ENCODE measurements at places on chromosomes 5 and 9.
A peak's percentile ranks its signal among the peaks of the same experiment; 100 is the strongest.

DNA sequence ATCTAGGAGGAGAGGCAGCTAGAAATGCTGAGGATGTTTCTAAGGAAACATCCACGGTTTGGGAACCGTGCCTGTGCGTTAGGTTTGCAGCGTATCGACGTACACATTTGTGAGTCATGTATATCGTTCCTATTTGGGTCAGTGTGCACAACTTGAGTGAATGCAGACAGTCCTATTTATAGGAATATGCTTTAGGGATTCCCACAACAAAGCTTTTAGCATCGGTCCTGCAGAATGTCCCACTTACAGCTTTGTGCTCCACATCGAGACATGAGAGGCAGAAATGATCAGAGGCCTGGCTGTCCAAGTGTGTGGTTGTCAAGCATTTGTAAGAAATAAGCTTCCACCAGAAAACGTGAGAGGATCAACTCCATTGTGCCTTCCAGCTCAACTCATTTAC is 1282.7 kb upstream of the WWC1 start:
- DNase-seq = no peak

- no peak for DNase-seq
Observed at GRCh38 chr9:98010445-98010844, 27.3 kb downstream of the ANP32B start.

- no peak for DNase-seq
Observed at GRCh38 chr5:173743641-173744343, 127.3 kb upstream of the BOD1 start.

GRCh38 chr5:59562756-59563389 is 330.7 kb downstream of the PDE4D start:
- no peak for DNase-seq

- DNase-seq = no peak
Observed at GRCh38 chr5:120451445-120451844, 12.7 kb upstream of the PRR16 start.

DNA sequence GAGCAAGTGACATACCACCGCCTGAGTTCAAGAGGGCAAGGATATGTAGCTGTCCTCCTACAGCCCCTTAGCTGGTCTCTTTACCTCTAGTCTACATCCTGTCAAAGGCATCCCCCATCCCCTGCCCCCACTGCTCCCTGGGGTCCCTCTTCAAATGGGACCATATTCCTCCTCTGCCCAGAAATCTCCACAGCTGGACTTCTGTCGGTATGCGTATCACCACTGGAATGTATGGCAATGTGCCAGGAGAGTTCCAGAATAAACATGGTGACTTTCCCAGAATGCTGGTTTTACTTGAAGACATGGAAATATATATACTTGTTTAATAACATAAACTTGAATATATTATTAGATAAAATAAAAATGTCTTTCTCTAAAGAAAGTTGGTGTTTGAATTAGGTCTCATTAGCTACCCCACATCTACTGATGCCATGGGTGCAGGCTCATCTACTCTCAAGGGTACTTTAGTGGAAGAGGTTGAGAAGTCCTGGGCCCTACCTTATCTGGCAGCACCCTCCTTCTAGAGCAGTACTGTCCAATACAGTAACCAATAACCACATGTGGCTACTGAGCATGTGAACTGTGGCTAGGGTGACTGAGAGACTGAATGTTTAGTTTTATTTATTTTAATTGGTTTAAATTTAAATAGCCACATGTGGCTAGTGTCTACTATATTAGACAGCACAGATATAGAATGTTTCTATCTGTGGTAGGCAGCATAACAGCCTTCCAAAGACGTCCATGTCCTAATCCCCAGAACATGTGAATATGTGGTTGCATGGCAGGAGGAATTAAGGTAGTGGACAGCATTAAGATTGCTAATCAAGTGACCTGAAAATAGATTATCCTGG is 181.7 kb upstream of the SLC30A5 start:
- DNase-seq = no peak

- DNase-seq = no peak
Observed at GRCh38 chr5:5351288-5351979, 71.0 kb upstream of the ICE1 start.

DNA sequence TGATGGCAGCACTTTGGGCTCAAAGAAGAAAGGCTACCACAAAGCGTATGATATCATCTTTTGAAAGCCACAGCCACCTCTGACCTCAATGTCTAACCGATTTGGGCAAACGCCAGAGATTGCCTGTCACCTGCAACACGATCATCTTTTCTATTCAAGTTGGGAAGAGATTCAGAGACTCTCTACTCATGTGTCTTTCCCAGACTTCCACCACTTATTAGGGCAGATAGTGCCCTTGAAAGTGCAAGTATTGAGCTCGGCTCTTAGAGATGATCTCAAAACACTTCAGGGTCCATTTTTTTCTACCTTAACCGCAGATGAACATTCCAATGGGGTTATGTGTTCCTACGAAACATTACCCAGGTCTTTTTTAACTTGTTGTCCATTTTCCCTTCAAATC is 213.7 kb downstream of the DRD1 start:
- DNase-seq = no peak

- no peak for DNase-seq
Observed at GRCh38 chr5:400282-401145, 42.5 kb upstream of the EXOC3 start.

- peak; percentile 21 for DNase-seq
Observed at GRCh38 chr9:106420511-106420944, 442.4 kb upstream of the ZNF462 start.

DNA sequence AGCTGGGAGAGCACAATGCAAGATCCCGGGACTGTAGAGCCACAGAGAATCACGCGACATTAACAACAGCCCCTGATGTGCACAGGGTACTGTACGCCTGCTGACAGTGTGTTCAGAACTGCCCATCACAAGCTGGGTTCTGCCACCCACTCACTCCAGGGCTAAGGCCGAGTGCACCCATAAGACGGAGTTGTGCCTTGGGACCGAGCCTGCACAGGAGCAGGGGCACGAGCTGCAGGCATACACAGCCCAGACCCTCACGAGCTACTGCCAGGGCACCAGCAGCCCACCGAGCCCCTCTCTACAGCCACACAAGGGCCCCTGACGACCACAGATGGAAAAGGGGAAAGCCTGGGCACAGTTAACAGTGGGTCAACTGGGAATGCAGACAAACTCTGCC is 67.8 kb downstream of the CAMSAP1 start:
- DNase-seq = no peak

DNA sequence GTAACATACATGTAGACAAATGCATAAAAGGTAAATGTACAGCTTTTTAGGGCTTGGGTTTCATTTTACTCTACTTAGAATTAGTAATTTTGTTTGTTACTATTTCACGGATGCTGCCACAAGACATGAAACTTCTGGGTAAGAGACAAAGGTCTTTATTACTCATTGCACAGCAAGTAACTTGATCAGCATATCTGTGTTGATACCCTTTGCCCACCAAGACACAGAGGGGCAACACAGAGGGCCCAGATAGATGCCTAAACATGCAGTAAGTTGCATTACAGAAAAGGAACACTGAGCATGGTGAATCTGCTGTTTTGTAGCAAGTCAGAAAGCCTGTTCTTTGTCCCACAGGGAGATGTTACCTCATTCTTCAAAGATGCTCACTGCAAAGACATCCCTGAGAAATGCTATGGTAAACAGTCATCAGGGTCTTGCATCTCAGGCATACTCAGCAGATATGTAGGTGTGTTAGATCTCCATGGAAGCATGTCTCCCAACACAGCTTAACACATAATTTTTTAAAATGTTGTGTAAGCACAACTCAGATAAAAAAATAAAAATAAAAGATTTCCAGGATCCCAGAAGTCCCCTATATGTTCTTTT is 10.3 kb downstream of the ITGA2 start:
- DNase-seq = no peak
